ENCODE measurements at places on chromosomes 3 and 15. TPM values are rescaled to one million over a fixed set of nuclear protein-coding genes. Genes with fewer than 3 reads are reported as not detected.

DNA sequence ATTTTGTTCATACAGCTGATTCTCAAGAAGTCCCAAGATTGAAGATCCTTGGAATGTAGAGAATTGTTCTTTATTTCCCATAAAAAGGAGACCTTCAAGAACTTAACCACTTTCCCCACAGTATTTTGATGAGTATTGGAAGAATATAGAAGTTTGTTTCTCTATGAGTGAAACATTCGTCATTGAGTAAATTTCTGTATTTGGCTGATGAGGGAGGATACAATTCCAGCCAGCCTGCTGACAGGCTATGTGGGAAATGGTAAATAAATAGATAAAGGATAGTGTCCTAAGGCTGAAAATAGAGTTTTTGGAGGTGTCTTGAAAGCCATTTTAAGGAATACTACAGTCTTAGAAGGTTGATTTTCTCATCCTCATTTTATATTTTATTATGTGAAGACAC lies 1076.1 kb downstream of the ROBO2 start:
- no peak for DNase-seq

DNA sequence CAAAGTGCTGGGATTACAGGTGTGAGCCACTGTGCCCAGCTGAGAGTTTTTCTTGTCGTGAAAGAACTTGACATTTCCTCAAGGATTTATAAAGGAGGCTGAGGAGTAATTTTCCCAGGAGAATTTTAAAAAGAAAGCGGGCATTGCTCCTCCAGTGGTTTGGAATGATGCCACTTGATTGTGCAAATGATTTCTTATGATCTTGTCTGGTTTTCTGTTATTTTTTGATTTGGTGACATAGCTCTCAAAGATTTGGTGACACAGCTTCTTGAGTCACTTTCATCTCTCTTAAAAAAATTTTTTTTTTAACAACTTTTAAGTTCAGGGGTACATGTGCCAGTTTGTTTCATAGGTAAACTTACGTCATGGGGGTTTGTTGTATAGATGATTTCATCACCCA lies 24.6 kb upstream of the NFKBIZ start:
- DNase-seq: no peak

DNA sequence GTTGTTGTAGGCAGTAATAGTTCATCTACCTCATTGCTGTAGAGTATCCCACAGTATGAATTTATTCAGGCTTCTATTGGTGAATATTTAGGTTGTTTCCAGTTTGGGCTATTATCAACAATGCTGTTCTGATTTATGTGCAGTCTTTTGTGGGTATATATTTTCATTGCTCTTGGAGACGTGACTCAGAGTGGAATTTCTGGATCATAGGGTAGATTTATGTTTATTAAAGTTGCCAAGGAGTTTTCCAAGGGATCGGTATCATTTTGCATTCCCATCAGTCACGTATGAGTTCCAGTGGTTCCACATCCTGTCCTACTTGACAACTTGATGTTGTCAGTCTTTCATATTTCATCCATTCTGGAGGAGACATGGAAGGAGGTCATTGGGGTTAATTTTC lies 8.4 kb upstream of the HRH1 start:
- DNase-seq: no peak

DNA sequence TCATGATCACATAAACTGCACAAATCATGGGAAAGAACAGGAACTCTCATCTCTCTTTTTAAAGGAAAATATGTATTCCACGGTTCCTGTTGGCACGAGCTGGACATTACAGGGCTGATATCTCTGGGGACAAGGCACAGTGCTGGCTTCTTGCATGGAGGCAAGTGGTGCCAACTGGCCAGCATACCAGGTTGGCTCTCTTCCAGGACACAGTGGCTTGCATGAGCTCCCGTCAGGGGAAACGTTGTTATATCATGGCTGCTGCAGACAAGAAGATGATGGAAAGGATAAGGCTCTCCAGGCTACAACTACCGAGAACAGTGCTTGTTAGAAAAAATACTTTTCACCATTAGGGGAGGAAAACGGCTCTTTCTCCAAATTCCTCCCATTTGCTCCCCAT lies 283.9 kb downstream of the RORA start:
- DNase-seq: no peak

DNA sequence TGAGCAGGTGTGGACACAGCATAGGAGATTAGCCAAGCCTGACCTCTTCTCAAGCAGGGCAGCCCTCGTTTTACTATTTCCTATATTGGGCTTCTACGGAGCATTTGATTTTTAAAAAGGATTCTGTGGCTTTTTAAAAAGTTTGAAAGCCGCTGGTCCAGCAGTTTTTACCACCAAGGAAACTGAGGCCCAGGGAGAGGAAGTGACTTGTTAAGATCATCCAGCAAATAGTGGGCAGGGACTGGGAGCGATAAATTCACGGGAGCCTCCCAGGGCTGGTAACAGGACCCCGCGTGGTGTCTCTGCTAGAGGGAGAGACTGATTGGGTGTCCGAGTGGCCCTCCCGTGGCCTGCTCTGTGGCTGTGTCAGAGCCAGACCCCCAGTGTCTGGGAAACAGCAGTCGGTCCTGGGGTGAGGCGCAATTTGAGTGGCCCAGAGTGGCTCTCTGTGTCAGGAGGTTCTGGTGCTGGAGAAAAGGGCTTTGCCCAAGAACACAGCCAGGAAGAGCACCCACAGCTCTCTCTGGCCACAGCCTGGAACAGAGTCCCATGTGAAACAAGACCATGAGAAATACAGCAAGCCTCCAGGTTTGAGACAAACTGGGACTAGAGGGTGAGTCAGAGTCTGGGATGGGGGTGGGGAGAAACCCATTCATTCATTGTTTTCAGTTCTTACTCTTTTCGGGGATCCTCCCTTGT lies 4.2 kb downstream of the FURIN start:
- DNase-seq: no peak

DNA sequence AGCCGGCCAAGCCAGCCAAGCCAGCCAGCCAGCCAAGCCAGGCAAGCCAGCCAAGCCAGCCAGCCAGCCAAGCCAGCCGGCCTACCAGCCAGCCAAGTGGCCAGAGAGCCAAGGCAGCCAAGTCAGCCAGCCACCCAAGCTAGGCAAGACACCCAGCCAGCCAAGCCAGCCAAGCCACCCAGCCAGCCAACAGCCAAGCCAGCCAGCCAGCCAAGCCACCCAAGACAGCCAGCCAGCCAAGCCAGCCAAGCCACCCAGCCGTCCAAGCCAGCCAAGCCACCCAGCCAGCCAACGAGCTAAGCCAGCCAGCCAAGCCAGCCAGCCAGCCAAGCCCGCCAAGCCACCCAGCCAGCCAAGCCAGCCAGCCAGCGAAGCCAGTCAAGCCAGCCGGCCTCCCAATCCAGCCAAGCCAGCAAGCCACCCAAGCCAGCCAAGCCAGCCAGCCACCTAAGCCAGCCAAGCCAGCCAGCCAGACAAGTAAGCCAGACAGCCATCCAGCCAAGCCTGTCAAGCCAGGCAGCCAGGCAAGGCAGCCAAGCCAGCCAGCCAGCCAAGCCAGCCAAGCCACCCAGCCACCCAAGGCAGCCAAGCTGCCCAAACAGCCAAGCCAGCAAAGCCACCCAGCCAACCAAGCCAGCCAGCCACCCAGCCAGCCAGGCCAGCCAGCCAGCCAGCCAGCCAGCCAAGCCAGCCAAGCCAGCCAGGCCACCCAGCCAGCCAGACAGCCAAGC lies 200.5 kb downstream of the GOLGA6L6 start:
- peak; percentile 85 for DNase-seq

GRCh38 chr3:182179631-182180030 lies 467.9 kb downstream of the SOX2 start:
- no peak for DNase-seq

The EPM2AIP1 gene
- total RNA-seq: 21.2 TPM

The IFT122 gene
- total RNA-seq: 27.4 TPM

The NTRK3 gene
- 0.42 TPM for total RNA-seq

The C3orf49 gene
- not detected for total RNA-seq

The RTP3 gene
- not detected for total RNA-seq

The ZNF80 gene
- 0.40 TPM for total RNA-seq

The LMAN1L gene
- total RNA-seq: 3.4 TPM

Measured in natural killer cell treated with Interleukin-12 subunit alpha and Interleukin-12 subunit beta and Interleukin-15 and Interleukin-18, amount 100 ng/mL, for 72 hours (primary cell).